ENCODE measurements at places on chromosomes 2 and 18.

DNA sequence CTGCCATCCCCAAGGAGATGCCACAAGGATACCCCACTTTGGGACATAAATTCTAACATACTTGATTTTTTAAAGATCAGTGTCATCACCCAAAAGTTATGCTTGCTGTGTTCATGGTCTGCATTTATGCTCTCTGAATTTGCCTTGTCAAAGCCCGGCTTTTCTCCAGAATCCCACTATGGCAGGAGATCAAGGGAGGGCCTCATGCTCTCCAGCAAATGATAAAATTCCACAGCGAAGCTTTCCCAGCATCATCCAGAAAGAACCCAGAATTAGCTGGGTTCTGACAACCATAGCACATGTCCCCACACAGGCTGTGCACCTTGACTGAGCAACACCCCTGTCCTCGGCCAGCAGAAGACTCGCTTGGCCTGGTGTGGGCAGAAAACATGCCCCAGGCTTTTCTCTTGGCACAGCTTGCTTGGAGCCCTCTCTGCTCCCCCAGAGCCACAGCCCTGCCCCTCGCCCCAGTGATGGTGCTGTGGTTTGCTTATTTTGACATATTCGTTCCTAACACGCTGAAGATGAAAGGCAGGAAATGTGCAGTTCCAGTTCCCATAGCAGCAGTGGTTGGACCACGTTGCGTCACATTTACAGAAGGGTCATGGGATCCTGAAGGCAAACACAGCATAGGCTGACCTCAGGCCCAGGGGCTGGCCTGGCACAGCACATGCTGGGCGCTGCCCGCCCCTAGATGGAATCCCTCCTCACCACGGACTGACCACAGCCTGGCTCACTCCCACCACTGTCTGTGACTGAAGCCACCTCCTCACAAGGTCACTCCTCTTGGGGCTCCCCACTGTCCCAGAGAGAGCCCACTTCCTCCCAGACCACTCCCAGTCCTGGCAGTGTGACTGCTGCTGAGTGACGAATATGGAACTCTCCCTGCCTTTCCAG is 14.1 kb upstream of the CHRNA1 start:
- peak; percentile 100 for DNase-seq

- no peak for DNase-seq
These were observed 40.4 kb downstream of the SH2D6 start for GRCh38 chr2:85458601-85459563.

GRCh38 chr2:151878655-151879563 is 50.7 kb upstream of the ARL5A start:
- DNase-seq: no peak

GRCh38 chr18:46437061-46437460 is 220.0 kb downstream of the LOXHD1 start:
- no peak for DNase-seq
